Hippocampal formation (tissue), 2 donors: ENCODE measurements at places on chromosomes 12 and 14.

DNA sequence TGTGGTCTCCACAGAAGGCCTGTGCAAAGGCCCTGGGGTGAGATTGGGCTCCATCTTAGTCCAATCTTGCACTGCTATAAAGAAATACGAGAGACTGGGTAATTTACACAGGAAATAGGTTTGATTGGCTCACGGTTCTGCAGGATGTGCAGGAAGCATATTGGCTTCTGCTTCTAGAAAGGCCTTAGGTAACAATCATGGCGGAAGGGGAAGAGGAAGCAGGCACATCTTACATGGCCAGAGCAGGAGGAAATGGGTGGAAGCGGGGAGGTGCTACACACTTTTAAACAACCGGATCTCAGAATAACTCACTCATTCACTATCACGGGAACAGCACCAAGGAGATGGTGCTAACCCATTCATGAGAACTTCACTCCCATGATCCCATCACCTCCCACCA is 55.4 kb downstream of the FAR2 start:
- no peak for DNase-seq

DNA sequence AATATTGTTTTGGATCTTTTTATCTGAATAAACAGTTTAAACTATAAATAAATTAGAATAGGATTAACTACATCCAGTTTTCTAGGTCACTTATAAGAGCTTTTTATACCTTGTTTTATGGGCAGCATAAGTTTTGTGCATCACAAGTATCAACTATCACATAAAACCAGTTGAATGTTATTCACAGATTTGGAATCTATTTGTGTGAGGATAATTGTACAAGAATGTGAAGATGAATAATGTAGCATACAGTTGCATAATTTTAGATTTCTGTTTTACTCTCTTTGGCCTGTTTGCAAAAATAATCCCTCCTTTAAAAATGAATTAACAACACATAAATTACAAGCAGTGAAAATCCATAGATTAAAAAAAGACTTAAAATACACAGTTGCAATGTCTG is 88.8 kb downstream of the SCFD1 start:
- DNase-seq = no peak

DNA sequence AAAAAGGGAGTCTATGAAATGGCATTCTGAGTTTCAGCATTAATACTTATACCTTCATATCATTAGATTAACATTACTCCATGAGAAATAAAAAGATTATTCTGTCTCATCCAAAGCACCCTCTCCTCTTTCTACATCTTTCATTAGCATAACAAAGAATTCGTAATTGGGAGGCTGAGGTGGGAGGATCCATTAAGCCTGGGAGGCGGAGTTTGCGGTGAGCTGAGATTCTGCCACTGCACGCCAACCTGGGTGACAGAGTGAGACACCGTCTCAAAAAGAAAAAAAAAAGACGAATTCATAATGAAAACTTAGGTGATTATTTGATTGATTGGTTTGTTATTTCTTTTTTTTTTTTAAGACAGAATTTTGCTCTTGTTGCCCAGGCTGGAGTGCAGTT is 1.8 kb upstream of the CDK17 start:
- DNase-seq = no peak

DNA sequence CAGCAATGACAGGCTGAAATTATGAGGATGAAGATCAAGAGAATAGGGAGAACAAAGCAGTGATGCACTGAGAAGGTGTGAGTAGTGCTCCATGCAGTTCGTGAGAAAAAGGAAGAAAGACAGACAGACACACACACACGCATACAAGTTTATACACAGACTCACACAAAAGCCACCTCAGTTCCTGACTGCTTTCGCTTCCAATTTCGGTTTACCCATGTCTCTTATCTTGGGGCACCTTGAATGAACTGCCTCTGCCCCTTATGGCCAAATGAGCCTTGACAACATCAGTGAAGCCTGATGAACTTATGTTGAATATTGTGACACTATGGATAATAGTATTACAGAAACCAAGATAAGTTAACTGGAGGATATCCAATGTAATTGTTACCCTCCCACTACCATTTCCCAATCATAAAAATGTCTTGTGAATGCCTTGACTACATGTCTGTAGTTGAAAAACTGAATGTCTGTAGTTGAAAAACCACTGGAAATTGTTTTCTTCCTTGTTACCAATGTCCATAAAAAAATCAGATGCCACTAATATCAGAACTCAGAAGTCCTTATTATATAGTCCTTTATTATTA is 380.4 kb upstream of the DDHD1 start:
- no peak for DNase-seq

- no peak for DNase-seq
Observed at GRCh38 chr12:99253068-99253467, 394.5 kb upstream of the GARIN6 start.

DNA sequence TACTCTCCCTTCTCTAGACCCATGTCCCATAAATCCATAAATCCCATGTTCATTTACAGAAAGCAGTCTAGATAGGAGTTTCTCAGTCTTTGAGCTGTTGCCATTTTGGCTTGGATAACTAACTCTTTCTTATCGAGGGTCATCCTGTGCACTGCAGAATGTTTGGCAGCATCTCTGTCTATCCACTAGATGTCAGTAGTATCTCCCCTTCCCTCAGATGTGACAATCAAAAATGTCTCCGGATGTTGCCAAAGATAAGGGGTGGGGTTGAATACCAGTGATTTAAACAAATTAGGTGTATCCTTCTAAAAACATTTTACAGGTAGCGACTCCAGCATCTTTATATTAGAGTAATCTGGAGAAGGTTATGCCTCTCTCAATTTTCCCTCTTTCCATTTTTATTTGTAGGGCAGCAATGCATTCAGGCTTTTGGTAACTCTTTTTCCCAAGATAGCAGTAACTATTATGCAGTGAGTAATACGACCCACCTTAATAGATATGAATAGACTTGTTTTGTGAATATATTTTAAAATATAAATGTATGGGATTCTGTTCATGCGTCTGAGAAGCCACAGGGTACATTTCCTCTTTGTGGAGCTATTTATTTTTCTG is 100.7 kb downstream of the LRRK2 start:
- no peak for DNase-seq

DNA sequence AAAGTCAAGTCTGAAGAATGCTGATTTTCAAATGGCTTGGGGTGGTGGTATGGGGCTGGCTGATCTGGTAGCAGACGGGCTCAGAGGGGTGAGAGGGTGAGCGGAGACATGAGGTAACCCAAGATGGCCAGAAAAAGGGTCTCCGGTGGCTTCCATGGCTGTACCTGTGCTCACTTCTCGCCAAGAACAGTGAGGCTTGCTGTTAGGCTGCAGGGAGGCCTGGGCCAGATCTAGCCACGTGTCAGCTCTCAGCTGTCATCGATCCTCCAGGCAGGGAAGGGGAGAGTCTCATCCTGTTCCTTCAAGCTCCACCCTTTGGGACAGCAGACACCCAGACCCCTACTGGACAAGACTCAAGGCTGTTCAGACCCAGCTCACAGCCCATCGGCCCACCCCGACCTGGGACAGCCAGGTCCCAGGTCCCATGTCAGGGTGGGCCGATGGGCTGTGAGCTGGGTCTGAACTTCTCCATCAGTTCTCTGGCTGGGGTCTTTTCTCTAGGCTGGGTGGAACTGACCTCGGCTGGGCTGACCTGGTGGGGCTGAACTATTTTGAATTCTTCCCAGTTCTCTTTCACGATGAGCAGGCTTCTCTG is 9.0 kb downstream of the LRTM2 start:
- no peak for DNase-seq

GRCh38 chr14:65084554-65085505 is 17.5 kb downstream of the MAX start:
- DNase-seq = no peak

DNA sequence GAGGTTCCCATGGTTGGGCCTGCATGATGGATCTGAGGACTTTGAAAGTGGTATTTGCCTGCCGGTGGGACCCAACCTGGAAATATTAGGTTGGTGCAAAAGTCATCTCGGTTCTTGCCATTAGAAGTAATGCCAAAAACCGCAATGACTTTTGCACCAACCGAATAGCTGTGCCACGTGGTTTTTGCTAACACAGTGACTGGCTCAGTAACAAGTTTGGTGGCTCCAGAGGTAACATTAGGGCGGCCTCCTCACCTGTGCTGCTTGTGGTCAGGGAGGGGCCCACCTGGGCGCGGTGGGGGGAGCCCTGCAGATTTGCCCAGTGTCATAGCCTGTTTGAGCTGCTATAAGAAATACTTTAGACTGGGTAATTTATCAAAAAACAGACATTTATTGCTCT is 1.8 kb downstream of the BDKRB2 start:
- no peak for DNase-seq

GRCh38 chr12:42790761-42791151 is 201.2 kb upstream of the PRICKLE1 start:
- DNase-seq = no peak

GRCh38 chr12:29428633-29429032 is 47.7 kb upstream of the ERGIC2 start:
- DNase-seq = no peak

DNA sequence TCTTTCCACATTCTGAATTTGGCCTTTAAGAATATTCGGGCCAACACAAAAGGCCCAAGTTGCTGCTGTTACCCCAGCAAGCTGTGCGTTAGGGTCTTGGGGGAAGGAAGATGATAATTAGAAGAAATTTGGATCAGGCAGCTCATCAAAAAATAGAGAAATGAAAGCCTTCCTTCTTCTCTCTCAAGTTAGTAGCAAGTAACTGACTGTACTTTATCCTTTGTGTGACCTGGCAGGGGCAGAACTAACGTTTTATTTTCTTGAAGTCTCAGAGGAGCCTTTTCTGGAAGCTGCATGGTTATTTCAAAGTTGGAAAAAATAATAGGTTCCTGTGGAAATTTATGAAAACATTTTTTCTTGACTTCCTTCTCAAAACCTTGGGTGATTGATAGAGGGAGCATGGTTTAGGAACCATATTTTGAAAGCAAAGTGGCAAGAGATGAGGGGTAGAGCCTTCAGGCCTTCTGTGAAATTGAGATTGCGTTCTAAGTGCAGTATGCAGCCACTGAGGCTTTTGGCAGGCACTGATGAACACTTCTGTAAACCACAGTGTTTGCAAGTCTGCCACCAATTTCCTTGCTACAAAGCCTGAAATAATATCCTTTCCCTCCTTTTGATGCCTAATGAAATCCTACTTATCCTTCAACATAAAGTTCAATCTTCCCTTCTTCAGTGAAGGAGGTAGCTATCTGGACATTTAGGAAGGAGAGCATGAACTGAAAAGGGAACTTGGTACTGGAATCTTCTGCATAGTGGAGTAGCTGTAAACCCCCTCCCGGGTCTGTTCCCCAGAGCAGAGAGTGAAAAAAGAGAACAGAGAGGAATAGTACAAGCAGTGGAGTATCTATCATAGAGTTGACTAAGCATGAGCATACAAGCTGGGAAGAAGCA is 123.2 kb downstream of the FGD4 start:
- no peak for DNase-seq

- no peak for DNase-seq
Observed at GRCh38 chr14:86852530-86852929, 1140.5 kb downstream of the GALC start.

DNA sequence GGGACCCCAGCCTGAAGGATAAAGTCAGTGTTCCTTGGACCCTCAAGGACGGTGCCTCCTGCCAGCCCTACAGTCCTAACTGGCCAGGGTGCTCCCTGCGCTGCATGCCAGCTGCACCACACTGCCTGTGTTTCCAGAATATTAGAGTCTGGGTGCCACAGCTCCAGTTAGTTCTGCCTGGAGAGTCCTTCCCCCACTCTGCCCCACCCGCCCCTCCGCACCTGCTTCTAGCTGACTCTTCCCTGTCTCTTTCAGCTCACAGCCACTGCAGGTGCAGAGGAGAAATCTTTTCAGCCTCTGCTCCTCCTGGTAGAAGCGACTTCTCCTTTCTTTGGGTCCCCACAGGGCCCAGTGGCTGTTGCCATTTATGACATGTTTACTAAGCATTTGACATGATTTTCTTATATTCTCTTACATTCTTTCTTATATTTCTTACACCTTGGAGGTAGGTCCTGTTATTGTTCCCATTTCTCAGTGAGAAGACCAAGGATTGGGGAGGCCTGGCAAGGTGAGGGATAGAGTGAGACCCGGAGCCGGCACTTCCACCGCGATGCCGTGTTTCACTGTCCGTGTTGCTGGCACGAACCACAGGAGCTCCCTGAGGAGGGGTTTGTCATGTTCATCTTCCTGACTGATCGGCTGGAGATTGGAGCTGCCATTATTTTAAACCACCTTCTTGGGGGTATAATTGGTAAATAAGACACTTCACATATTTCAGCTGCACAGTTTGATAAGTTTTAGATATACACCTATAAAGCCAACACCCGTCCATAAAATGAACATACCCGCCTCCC is 29.4 kb downstream of the SYNE3 start:
- DNase-seq = no peak

DNA sequence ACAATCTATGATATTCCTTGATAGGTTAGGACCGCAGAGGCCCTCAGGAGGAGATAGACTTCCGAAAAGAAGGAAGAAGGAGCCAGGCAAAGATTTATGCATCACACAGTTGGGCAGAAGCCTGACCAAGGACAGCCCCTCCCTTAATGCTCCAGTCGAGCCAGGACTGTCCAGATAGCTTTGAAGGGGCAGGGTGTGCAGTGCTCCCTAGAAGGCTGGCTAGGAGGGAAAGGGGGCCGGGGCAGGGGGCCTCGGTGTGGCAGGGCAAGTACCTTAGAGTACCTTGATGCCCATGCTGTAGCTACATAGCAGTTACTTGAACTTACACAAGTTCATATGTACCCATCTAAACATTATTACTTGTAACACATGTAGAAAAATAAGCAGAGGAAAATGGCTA is 94.7 kb upstream of the NOS1 start:
- no peak for DNase-seq

GRCh38 chr14:105433161-105433605 is 13.6 kb downstream of the MTA1 start:
- no peak for DNase-seq
